ENCODE measurements at places on chromosomes 1 and 21.

DNA sequence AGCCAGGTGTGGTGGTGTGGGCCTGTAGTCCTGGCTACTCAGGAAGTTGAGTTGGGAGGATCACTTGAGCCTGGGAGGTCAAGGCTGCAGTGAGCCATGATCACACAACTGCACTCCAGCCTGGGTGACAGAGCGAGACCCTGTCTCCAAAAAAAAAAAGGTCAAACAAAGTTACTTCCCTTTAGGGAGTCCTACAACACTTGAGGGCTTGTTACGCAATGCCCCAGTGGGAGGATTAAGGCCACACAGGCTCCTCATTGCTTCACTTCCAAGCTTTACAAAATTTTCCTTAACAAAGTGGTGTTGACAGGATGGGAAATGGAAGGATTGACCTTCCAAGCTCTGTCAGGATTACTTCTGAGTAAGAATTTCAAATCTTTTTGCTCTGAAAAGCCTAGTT lies 6.2 kb upstream of the EXTL1 start:
- DNase-seq = no peak

- DNase-seq = peak; percentile 11
Observed at GRCh38 chr1:203744075-203744972, 20.7 kb upstream of the LAX1 start.

DNA sequence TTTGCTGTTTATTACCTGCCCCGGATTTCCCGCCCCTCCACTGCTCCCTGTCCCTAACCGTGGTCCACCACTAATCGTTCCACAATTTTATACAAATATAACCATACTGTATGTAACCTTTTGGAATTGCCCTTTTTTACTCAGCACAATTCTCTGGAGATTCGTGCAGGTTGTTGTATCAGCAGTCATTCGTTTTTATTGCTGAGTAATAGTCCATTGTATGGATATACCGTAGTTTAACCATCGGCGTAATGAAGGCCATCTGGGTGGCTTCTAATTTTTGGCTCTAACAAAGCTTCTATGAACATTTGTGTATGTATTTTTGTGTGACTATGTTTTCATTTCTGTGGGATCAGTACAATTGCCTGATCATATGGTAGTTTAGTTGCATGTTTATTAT lies 50.0 kb downstream of the UCK2 start:
- DNase-seq = no peak

DNA sequence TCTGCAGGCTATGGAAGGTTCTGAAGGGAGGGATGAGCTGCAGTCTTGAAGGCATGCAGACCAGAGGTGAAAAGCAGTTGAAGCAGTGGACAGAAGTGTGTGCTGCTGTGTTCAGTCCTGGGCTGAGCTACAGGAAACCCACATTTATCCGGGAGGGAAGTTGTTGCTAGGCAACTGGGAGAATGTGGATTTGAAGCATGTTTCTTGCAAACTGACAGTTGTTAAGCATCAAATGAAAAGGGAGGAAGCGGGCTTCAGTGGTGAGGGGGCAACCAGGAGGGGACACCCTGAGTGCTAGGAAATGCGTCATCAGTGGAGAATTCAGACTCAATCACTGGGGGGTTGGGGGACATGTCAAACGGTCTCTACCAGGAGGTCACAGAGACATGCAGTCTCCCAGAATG lies 28.7 kb downstream of the ABCA4 start:
- DNase-seq = peak; percentile 16

DNA sequence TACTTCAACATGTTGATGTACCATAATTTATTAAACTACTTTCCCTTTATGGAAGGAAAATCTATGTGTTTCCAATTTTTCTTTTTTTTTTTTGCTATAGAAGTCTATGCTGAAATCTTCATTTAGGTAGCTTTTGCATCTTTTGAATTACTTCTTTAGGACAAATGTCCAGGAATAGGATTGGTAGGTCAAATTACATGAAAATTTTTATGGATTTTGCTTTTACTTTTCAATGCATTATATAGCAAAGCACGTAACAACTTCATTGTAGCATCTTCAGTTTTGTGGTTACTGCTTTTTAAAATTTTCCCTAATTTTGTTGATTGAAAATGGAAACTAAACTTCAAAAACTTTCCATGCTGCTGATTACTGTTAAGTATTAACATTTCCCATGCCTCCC lies 12.0 kb upstream of the PLA2G2C start:
- DNase-seq = no peak

- DNase-seq = no peak
Observed at GRCh38 chr1:25028907-25029599, 99.0 kb upstream of the RUNX3 start.

DNA sequence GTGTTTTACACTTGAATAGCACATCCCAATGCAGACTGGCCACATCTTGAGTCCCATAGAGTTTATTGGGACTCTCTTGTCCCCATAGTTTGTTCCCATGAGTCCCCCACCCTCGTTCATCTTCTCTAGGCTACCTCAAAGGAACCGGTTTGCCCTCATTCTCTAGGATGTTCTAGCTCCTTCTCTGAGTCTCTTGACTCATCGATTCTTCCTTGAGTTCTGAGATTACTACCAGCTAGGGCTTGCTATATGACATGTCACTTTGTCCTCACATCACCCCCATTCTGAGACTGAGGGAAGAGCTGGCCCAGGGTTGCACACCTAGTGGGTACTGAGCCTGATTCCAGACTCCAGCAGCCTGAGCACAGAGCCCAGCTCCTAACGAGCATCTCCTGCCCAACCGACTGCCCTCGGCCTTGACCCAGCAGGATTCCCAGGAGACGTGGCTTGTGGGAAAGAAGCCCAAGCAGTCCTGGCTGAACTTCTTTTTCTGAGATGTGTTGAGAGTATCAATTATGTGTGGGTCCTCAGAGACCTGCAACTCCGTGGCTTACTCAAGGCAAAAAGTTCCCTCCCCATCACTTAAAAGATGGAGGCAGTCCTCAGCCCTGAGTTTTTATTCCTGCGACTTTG lies 42.0 kb downstream of the TMEM51 start:
- no peak for DNase-seq

- DNase-seq = no peak
Observed at GRCh38 chr1:232111611-232112010, 485.0 kb downstream of the DISC1 start.

- no peak for DNase-seq
Observed at GRCh38 chr1:54266908-54267307, 66.9 kb downstream of the MRPL37 start.

DNA sequence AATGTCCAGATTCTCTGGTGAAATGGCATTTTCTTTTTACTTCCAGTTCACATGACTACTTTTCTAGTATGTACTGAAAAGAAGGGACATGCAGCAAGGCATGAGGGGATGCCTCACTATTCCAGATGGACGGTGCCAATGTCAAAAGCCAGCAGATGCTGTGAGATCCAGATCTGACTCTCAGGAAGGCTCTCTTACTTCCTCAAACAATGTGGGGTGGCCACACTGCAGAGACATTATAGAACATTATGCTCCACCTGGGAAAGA lies 17.7 kb downstream of the CRYZ start:
- no peak for DNase-seq

DNA sequence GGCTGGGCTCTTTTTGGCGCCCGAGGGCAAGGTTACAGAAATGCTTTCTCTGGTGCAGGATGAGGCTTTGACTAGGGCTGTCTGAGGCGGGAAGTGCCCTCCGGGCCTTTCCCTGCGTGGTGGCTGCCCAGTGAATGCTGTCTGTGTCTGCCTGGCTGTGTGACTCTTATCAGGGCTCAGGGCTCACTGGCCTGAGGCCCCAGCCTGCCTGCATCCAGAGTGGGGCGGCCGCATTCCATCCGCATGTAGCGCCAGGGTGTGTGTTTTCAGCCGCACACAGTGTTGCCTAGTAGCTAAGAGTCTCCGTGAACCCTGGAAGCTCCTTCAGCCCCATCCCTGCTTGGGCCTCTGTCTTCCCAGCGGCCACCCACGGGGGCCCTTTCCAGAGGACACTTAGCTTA lies 59.1 kb downstream of the FAAP20 start:
- DNase-seq = no peak

DNA sequence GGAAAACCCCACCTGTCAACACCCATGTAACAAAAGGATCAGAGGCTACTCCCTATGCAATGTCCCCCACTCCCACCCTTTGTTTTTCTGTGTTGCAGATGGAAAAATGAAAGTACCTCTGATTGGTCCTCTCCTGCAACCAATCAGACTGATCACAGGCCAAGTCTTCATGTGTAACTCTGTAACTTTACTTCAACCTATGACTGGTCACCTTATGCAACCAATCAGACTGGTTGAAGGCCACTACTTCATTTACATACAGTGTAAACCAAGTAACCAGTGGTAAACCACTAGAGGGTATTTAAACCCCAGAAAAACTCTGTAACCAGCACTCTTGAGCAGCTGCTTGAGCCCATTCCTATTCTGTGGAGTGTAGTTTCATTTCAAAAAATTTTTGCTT lies 266.3 kb upstream of the OLFM3 start:
- no peak for DNase-seq

DNA sequence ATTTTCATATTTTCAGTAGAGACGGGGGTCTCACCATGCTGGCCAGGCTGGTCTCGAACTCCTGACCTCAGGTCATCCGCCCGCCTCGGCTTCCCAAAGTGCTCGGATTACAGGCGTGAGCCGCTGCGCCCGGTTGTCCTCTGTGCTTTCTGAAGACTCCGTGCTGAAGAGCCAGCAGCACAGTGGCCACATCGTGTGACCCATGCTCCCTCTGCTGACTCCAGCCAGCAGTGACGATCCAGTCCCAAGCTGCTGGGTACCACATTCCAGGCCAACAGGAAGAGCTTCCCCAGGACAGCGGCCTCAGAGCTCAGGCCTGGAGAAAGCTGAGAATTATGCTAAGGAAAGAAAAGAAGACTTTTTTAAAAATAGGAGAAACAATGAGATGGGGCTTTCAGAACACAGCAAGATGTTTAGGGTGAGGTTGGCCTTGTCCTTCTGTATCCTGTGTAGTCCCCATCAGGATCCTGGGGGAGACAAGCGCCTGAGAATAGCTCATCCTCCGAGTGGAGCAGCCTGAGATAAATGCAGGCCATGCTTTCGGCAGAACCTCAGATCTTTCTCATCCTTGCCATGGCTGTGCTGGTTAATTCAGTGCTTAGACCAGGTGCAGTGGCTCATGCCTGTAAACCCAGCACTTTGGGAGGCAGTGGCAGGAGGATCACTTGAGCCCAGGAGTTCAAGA lies 207.1 kb downstream of the SLC35F3 start:
- no peak for DNase-seq
